ENCODE measurements at places on chromosomes 1 and 21.

DNA sequence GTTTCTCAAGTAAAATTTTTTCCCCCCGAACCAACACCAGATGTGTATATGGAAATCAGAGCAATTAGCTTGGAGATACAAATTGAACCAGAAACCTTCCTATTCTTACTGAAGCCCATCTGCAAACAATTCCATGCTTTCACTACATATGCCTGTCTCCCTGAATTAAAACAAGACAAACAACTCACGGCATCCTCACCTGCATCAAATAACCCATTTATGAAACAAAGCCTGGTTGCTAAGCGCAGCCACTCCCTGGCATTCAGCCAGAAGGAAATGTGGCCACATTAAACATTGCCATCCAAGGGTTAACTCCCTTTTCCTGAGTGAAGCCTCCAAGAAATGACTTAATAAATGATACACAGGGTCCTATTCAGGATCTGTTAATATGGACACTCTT is 55.3 kb downstream of the APP start:
- no peak for DNase-seq

DNA sequence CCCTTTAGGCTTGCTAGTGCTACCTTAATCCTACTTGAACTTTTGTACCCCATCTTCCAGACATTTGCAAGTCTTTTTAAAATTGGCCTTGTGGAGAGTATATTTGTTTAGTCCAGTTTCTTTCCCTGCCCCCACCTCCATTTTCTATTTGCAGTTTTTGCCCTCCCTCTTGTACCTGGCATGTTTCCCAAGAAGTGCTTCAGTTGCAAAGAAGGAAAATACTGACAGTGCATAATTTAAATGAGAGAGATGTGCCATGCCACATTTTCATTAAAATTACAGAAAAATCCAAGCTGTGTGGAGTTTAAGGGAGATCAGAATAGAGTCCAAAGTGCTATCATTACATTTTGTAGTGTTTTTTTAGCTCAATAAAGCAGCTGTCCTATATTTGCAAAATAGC is 150.0 kb upstream of the ADGRL2 start:
- DNase-seq = no peak

DNA sequence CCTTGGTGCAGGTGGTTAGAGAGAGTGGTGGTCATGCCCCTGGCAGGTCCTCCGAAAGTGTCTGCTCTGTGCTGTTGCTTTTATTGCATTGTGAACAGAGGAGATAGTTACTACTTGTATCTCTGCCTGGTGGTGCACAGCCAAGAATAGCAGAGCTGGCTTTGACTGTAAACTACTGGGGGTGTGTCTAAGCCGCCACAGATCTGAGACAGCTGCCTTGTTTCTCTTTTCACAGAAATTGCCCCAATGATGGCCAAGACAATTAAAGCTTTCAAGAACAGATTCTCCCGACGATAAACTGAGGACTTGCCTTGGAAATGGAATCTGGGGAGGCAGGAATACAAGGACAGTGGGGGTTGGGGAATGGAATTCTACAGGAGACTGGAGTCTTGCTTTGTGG is 16.0 kb downstream of the ELOA start:
- DNase-seq = peak; percentile 30

DNA sequence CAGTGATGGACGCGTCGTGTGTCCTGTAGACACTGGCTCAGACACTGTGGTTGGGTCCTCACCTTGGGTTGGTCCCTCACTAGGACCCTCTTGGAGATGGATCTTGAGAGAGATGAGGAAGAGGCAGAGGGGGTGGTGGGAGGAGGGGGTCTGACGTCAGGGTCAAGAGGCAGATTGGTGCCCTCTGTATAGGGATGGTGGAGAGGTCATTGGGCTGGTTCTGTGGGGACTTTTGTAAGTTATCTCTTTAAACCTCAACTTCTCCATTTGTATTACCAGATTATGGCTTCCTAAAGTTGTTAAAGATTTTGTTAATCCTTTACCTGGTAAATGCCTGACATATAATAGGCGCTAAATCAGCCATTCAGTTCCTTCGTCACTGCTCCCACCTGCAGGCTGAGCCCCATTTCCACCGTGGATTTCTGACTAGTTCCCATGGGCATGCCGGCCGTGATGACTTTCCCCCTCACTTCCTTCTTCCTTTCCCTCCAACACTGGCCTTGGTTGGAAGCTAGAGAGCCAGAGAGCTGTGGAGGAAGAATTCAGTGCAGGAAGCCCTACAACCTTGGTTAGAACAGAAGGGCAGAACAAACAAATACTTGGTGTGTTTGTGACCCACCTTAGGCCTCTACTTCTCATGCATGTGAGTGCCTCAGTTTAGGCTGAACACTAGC is 8.6 kb downstream of the H6PD start:
- DNase-seq = no peak

GRCh38 chr1:94314222-94314858 is 77.0 kb upstream of the ARHGAP29 start:
- no peak for DNase-seq

GRCh38 chr1:78385744-78386462 is 104.9 kb upstream of the PTGFR start:
- DNase-seq = no peak

GRCh38 chr1:67970088-67970487 is 80.3 kb downstream of the DIRAS3 start:
- DNase-seq = peak; percentile 45

DNA sequence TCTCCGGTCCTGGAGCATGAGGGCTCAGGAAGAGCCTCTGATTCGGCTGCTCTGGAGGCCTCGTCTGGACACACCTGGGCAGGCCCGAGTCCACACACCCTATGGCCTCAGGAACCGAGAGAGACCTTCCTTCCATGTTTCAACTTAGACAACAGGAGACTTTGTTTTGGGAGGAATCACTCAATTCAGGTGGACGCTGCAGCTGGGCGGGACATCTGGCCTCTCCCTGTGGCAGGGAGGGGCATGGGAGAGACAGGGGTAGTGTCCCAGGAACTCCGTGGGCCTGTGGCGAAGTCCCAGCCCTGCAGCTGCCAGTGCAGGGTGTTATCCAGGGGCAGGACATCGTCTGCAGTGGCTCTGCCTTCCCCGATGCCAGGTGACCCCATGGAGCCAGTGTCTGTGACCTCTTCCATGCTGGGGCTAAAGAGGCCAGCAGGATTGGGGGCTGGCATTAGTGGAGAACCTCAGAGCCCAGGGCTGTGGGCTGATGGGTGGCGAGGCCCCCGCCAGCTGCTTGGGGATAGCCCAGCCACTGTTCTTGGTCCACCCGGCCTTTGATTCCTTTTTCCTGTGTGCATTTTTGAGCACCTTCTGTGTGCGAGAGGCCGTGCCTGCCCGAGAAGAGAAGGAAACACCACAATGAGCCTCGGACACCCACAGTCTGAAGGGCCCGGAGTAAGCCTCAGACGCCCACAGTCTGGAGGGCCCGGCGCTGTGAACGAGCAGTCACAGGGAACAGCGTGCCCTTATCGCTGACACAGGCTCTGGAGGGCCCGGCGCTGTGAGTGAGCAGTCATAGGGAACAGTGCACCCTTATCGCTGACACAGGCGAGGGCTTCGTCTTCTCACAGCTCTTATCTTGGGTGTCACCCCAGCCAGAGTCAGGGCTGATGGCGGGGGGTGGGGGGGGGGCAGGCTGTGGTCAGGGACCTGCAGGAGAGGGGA is 6.2 kb downstream of the COL18A1 start:
- no peak for DNase-seq

DNA sequence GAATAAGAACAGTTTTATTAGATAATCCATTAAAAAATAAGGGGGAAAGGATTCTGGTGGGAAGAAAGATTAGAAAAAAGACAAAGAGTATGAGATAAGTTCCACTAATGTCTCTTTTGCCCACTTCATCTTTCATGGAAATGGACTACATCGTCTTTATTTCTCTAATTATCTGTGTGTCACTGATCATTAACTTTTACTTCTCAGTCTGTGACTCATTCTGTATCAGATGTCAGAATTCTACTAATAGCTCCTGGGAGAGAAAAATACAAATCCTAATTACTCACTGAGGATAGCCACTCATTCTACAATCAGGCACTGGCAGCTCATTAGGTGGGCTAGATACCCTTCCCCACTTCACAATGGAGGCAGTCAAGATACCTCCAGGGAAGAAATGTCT is 41.7 kb downstream of the ILDR2 start:
- DNase-seq = no peak

DNA sequence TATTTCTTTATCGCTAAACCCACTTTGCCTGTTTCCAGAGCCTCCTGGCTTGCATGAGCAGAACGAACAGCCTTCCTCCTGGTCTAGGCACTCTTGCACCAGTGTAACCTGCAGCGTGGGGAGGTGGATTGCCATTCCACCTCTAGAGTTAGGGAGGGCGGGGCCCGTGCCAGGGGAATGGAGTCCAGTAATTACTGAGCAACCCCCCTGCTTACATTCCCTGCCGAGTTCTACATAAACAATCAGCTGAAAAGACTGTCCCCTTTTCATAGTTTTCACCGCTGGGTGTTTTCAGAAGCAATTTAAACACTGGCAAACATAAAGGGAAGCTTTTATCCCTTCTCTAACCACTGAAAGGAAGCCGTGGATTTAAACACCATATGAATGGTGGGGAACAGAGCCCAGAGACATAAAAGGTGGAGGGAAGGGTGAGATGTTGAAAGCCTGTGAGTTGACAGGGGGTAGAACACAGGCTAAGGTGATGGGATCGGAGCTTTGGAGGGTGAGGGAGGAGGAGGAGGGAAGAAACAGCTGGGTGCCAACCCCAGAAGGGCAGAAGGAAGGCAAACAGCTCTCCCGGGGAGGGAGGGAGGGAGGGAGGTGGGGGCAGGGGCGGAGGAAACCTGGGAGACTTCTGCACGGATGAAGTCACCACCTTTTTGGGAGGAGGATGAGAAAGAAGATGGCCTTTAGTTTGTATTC is 68.0 kb upstream of the WDR26 start:
- no peak for DNase-seq

DNA sequence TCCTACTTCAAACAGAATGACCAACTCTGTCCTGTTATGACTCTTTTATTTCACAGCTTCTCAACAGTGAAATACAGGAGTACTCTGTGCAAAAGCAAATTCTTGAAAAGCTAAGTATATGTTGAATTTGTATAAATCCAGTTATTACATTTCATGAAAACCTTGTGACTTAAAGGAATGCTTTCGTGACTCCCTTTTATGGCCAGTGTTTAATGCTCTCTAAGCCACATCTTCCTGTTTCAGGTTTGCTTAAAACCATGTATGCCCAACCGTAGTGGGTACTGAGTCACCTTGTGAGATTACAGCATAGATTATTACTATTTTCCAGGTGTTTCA is 40.2 kb upstream of the KIF1B start:
- peak; percentile 27 for DNase-seq

- DNase-seq = no peak
Observed at GRCh38 chr1:18932879-18933278, 23.6 kb downstream of the IFFO2 start.

- no peak for DNase-seq
Observed at GRCh38 chr1:197771386-197771785, 3.9 kb downstream of the DENND1B start.

DNA sequence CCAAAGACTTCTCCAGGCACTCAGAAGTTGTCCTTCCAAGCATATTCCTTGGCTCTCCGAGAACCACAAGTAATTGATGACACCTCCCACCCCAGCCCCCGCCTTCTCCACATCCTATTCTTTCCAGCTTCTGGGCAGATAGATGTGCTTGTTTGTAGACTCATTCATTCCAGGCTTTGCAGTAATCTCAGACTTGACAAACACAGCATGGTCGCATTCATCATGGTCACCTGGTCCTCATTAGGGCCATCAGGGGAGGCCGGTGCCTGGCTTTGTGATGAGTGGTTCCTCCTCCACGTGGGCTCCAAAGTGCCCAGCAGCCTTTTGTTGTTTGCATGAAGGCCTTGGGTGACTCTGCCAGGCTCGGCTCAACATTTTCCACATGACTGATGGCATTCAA is 28.5 kb upstream of the KCNE2 start:
- peak; percentile 60 for DNase-seq

DNA sequence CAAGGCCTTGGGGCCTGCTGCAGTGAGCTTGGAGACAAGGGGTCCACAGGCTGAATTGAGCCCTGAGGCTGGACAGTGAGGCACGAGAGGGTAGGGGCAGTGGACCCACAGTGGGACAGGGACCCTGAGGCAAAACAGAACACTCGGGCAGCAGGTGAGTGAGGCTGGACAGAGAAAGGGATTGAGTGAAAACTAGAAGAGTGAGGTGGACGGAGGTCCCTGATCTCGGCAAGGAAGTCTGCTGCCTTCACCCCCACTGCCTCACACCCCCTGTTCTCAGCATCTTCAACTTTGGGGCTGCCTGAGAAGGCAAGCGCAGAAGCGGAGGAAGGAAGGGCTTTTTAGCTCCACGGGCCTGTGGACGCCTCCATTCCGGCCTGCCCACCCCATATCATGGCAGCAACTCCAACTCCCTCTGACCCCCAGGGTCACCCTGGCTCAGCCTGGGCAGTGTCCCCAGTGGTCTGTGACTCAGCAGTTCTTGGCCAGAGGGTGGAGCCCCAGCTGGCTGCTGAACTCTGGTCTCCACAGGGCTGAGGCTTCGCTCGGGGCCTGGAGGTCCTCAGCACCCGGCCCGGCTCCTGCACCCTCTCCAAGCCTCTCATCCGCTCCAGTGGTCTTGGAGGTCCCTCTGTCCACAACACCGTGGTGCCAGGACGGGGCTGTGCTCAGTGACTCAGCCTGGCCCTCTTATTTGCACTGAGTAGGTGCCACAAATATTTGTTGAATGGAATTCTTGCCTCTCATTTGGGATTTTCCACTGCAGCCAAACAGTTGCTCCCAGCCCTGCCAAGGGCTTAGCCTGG is 60.0 kb upstream of the EPS8L3 start:
- peak; percentile 35 for DNase-seq

- DNase-seq = no peak
Observed at GRCh38 chr21:38323721-38324531, 67.1 kb downstream of the KCNJ15 start.

- no peak for DNase-seq
Observed at GRCh38 chr1:33275706-33276572, 19.6 kb downstream of the ZNF362 start.
